Caudate nucleus (tissue), 63 donors: ENCODE measurements at places on chromosomes 12 and 14.

- no peak for DNase-seq
Observed at GRCh38 chr12:58882826-58883225, 37.5 kb downstream of the LRIG3 start.

DNA sequence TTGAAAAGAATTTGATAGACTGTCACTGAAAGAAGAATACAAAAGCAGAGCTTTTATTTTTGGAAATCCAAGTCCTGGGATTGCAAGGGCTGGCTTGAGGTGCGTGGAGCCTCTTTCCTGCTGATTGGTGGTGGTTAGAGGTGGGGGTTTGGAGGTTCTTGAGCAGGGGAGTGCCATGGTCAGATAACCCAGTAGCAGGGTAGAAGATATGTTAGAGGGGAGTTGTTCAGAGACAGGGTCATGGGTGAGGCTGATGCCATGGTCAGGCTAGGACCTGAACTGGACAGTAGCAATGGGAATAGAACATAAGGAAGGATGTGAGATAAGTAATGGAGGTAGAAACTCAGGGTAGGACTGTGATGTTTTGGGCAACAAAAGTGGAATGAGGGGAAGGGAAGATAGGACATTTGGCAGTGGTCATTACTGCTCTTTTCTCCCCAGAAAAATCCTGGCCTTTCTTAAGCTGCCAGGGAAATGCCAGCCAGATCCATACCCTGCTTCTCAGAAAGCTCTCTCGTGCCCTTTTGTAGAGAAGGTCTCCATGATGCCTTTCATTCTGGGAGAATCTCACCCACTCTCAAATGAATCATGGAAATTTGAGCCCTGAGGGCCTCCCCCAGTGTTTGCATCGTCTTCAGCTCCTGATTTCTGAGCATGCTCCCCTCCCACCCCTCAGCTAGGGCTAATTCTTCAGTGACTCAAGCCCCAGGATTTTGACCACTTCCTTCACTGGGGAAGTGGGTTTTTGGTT is 9.5 kb downstream of the EMP1 start:
- DNase-seq, result no peak

DNA sequence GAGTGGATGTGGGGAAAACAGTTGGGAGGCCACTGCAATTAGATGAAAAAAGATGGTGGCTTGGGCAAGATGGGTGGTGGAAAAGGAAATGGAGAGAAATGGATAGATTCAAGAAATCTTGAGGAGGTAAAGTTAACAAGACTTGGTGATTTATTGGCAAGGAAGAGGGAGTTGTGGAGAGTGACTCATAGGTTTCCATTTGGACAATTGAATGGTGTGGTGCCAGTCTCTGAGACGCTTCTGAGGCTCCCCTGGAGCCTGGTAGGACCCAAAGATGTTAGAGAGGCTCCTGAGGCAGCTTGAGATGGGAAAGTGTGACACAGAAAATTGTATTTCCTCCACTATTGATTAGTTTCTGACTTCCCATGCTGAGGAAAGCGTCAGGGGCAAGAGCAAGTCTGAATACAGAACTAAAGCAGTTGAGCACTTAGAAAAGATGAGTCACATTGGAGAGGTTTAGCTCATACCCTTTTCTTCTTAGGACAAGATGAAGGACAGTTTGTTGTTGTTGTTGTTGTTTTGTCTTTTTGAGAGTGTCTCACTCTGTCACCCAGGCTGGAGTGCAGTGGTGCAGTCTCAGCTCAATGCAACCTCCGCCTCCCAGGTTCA is 4.5 kb downstream of the PRPF40B start:
- no peak for DNase-seq

- DNase-seq, result no peak
Observed at GRCh38 chr12:89528434-89528833, 2.6 kb upstream of the POC1B start.

DNA sequence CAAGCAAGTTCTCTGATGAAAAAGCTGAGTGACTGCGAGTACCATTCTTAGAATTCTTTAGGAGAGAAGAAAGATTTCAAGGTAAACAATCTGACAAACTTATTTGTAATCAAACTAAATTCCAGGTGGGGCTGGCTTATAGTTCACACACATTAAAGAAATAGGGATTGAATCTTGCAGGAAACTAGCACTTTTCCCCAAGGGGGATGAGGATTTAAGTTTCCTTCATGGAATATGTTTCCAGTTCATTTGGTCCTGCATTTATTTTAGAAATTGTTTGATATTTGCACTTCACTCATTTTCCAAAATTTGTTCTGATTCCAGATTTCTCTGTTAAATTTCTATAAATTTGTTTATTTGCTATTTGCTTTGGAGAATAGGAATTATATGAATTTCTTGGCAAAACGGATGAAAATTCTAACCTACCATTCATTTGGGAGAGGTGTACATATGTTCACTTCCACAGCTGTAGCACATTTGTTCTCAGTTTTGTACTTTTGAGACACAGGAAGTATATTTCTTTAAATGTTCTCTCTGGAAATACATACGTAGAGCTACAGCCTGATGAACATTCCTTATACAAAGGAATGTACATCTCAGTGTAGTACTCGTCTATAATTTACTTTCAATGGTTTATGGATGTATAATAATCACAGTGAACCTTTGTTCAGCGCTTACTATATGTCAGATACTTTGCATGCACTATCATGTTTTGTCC is 145.5 kb downstream of the AKAP6 start:
- DNase-seq, result no peak

- no peak for DNase-seq
Observed at GRCh38 chr12:52257074-52257551, 17.3 kb upstream of the KRT86 start.

- no peak for DNase-seq
Observed at GRCh38 chr12:31517994-31518393, 72.9 kb downstream of the DENND5B start.

- DNase-seq, result no peak
Observed at GRCh38 chr14:75946785-75947184, 35.0 kb downstream of the TGFB3 start.

DNA sequence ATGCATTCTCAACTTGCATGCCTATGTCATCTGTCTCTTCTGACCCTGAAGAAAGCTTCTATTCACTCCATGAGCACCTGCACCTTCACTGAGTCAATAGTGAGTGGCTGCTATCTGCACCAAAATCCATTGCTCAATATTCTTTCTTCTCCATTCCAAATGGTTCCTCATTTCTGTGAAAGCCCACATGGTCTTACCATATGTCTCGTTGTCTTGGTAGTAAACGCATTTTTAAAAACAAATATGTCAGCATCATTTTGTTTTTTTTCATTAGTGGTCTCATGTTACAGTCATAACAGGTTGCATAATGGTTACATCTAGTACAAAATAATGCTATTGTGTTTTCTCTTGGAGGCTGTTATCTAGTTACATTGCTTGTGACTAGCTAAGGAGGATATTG is 106.9 kb upstream of the CPM start:
- DNase-seq, result no peak

GRCh38 chr14:78173346-78174035 is 3.3 kb downstream of the NRXN3 start:
- no peak for DNase-seq

DNA sequence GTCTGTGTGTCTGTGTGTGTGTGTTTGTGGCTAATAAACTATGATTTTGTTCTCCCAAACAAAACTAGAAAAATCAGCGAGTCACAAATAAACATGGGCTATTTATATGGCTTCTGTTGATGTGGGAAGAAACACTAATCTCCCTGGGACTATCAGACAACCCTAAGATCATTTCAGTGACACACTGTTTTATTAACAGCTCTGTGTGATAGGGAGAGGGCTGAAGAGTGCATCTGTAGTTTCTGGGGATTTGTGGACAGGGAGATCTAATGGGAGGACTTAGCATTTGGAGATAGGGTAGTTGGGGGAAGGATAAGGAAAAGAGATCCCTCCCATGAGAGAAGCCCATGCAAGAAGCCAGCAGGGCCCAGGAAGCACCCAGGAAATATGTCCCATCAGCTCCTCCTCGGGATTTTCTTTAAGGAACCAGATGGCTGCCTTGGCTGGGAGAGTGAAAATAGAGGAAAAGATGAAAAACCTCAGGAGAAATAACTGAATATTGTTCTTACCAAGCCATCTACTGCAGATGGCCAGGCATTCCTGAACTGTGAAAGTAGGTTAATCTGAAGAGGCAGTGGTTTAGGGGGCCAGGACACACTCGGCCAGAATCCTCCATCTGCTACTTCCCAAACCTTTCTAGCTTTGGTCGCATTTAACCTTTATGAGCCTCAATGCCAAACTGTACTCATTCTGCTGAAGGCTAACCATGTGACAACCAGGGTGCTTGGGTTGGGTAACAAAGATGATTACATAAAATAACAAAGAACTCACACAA is 253.4 kb downstream of the BTG1 start:
- DNase-seq, result no peak

GRCh38 chr12:70443062-70443673 is 77.1 kb downstream of the KCNMB4 start:
- no peak for DNase-seq

DNA sequence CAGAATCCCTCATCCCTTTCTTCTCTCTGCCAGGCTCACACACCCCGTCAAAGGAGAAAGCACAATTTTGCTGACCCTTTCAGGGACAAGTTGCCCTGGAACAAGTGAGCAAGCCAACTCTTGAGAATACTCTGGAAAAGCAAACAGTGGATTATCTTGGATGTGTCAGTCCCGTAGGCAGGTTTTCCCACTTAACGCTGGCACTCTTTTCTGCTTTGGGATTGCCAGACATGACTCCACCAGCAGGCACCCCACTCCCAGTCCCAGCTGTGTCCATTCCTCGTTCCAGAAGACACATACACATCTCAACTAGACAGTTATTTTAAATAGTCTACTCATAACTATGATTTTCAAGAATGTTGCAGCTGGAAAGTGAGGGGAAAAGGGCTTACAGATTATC is 145.5 kb upstream of the CDKN3 start:
- DNase-seq, result no peak

DNA sequence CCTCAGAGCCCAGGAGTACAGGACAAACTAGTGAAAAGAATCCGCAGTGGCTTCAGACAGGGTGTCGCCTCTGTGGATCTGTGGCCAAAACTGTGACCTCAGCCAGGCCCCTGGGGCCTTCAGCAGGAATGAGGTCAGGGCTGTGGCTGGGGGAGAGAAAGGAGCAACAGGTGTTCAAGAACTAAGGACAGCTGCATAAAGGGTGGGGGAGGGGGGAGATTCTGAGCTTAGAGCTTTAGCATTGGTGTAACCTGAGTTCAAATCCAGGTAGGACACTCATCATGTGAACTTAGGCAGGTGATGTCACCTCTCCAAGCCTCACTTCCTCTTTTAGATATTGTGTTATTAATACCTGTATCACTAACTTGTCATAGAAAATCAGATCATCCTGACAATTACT is 40.9 kb upstream of the CORO1C start:
- DNase-seq, result no peak

GRCh38 chr12:125775507-125775906 is 710.3 kb downstream of the AACS start:
- no peak for DNase-seq

DNA sequence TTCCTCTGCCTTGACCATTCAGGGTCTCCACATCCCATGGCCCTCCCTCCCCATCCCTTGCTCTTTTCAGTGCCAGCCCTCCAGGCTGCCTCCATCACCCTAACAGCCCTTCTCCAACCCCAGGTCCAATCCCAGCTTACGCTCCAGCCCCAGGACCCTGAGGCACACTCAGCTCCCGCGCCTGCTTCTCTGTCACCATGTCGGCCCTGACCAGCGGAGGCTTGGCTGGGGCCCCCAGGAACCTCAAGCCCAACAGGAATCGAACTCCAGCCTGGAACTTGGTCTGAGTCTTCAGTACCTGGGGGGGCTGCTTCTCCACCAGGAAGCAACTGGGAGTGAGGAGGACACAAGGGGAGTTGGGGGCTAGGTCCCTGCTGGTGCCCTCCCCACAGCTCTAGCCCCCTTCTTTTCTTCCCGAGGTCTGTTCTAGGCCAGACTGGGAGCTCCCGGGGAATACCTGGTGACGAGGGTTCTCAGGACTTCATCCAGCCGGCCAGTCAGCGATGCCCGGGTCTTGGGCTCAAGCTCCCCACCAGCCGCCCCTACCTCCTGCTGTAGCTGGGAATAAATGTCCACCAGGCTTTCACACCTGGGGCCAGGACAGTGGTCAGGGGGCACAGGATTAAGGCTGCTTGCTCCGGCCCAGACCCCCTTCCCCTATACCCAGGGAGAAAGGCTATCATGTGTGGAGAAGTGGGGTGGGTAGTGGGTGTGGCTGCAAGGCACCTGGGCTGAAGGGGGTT is 6.0 kb downstream of the STAT6 start:
- DNase-seq, result no peak

DNA sequence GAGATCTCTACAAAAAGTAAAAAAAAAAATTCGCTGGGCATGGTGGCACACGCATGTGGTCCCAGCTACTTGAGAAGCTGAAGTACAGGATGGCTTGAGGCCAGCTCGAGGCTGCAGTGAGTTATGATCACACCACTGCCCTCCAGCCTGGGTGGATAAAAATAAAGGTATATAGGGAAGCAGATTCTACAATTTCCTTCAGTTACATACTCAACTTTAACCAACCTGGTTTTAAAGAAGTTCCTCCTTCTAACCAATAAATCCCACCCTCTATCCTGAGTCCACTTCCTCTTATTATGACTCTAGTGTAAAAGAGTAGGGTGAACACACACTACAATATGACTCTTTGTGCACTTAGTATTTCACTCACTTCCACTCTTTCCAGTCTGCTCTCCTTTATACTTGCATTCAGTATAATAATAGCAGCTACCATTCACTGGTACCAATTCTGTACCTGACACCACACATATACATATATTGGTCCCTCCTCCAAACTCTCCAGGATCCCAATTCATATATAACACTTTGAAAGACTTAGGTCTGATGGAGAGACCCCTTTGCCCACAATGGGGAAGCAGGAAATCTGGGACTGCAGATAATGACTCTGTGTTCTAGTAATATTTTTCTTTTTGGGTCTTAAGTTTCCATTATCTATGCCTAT is 2.3 kb downstream of the ARF3 start:
- DNase-seq, result no peak

DNA sequence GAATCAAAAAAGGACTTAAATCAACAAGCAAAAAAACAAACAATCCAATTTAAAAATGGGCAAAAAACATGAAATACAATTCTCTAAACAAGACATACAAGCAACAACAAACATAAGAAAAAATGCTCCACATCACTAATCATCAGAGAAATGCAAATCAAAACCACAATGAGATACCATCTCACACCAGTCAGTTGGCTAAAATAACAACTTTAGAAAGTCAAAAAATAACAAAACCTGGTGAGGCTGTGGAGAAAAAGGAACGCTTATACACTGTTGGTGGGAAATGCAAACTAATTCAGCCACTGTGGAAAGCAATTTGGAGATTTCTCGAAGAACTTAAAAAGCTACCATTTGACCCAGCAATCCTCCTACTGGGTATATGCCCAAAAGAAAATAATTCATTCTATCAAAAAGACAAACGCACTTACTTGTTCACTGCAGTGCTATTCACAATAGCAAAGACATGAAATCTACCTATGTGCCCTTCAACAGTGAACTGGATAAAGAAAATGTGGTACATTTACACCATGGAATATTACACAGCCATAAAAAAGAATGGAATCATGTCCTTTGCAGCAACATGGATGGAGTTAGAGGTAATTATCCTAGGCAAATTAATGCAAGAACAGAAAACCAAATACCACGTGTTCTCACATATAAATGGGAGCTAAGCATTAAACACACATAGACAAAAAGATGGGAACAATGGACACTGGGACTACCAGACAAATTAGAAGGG is 26.9 kb downstream of the PRKD1 start:
- no peak for DNase-seq

- DNase-seq, result no peak
Observed at GRCh38 chr14:83071888-83072501, 1538.3 kb upstream of the SEL1L start.
